ENCODE measurements at places on chromosomes 13 and 19.

DNA sequence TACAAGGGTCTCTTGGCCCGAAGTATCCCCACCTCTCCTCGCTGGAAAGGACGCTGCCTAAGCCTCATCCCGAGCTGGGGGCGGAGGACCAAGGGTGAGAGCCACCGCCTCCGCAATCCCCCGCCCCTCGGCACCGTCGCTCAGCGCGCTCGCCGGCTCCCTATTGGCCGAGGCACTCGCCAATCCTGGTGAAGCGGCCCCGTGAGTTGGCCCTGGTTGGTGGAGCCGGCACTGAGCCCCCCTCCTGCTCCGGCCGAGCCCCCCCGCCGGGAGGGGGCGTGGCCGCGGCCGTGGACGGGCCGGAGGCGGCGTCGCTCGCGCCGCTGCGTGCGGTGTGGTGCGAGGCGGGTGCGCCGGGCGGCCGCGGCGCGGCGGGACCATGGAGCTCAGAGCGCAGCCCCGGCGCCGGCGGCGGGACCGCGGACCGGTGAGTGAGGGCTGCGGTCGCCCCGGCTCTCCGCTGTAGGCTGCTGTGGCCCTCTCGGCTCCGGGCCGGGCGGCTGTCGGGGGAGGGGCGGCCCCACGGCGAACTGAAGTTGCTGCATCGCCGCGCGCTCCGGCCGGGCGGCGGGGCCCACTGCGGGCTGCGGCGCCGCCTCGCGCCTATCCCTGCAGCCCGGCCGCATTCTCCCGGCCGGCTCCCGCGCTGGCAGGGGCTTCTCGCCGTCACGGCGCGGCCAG, at the start of gene WASF3:
Gene WASF3 (plus strand): TSS at position 291 of the 681 bp plus-strand sequence. CDS start 84,588 bp downstream, outside the sequence.
- peak; percentile 18 for DNase-seq

DNA sequence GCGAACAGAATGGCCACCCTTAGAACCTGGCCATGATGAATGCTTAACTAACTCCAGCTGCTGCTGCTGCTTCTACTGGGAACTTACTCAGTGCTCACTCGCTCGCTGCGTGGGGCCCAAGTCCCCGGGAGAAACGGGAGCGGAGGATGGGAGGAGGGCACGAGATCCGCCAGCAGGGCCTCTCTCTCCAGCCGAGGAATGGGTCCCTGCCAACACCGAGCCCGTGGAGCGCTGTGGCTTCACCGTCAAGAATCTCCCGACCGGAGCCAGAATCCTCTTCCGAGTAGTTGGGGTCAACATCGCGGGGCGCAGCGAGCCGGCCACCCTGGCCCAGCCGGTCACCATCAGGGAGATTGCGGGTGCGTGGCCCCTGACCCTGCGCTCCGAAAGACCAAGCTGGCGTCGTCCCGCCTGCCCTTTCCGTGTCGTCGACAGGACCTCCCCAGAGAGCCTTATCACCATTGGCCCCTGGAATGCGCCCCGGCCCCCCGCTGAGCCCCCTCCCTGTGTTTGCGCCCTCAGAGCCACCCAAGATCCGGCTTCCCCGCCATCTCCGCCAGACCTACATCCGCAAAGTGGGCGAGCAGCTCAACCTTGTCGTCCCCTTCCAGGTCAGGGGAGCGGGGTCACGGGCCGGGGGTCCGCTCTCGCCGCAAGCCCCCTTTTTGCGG, 17.8 kb upstream of the EMC10 start:
- no peak for DNase-seq

DNA sequence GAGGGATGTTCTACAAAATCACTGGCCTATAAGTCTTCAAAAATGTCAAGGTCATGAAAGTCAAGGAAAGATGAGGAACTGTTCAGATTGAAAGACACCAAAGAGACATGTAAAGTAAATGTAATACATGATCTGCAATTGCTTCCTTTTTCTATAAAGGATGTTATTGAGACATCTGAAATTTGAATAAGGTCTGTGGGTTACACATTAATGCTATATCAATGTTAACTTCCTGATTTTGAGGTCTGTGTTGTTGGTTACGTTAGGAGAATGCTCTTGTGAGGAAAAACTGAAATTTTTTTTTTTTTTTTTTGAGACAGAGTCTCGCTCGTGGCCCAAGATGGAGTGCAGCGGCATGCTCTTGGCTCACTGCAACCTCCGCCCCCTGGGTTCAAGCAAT, 197.4 kb downstream of the RGCC start:
- DNase-seq: no peak

- no peak for DNase-seq
Measured at GRCh38 chr13:106498158-106498557, 37.3 kb downstream of the EFNB2 start.

GRCh38 chr13:29905845-29906244, 55.4 kb upstream of the UBL3 start:
- DNase-seq: no peak

- DNase-seq: no peak
Measured at GRCh38 chr13:95479731-95480130, 72.8 kb upstream of the CLDN10 start.

DNA sequence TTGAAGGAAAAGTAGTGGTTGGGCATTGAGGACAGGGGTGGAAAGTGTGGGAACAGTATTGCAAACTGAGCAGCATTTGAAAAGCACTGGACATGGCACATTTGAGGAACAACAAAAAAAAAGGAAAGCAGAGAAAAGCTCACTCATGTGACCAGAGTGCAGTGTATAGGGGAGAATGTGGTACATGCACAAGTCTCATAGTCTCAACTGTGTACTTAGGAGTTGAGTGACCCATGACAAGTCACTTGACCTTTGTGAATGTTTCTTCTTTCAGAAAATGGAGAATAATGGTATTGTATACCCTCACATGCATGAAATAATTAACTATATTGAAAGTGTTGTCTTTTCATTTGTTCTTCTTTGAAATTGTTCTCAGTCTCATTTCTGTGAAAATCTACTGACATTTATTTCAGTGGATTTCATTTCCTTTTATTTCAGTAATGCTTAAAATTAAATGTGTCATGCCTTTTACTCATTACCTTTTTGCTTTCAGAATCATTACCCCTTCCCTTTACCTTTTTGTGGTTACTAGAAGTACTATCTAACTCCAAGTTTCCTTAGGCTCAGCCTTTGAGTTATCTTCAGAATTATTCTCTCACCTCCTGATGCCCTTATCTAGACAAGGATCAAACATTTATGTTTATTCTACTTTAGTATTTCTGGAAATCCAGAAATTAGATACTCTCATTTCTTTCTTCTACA, 79.1 kb upstream of the MLNR start:
- DNase-seq: no peak

DNA sequence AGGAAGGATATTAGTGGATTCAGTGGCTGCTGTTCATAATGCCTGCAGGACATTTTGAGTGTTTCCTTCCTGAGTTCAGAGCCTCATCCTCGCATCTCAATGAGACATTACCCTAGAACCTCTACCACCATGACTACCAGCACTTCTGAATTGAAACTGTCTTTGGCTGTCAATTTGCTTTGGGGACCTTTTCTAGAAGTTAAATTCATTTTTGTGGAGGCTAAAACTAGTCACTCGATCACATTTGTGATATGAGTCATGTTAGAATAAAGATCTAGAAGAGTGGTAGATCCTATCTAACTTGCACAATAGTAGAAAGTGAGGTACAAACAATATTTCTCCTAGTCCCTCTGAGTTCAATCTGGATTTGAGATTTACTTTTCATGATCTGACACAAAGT, 124.9 kb downstream of the KCNRG start:
- DNase-seq: no peak

GRCh38 chr19:5882421-5882968, 12.2 kb upstream of the FUT5 start:
- DNase-seq: no peak

DNA sequence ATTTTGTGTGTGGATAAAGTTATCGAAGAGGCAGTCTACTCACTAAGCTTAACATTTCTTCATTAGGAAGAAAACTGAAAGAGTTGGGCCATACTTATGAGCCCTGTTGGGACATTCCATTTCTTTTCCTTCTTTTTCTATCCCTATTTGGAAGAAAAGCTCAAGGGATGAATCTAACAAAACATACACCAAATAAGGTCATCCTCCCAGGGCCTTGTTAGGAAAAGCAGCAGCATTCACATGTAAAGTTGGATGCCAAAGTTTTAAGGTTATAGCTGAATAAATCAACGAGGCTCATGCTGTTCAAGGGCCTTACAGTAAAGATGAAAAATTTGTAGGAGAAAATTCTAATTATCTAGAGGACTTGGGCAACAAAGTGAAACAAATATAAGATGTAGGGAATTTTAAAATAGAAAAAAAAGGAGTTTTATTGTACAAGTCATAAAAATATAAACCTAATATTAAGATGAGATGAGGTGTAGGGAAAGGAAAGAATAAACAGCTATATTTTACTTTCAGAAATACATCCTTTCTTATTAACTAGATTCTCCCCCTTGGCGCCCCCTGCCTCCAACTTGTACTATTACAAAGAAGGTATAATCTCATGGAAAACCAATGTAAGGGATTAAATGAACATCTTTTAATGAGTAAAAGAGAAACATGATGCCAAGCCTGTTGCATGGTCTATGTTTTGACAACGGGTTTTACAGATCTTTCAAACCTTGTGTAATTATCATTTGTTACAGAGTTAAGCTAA, 160.4 kb downstream of the PCDH20 start:
- no peak for DNase-seq

- no peak for DNase-seq
Measured at GRCh38 chr19:42069619-42070351, at the start of gene GRIK5. Gene GRIK5, minus strand, starts transcription at chr19:42070206. Its CDS starts 4,436 bp downstream, at chr19:42065770.

DNA sequence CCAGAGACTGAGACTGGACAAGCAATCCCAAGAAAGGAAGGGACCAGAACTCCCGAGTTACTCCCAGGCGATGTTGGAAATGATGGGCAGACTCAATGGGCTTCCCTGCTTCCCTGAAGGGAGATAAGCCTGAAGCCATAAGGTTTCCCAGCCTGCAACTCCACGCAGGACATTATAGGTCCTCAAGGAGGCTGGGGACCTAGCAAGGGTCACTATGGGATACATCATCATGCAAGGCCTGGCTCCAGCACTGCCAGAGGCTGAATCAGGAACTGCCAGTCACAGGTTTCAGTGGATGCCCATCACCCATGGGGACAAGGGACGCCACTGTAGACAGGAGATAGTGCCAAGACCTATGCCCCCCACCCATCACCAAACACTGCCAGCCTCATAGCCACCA, 338.7 kb downstream of the IRS2 start:
- DNase-seq: no peak

GRCh38 chr13:100608906-100609305, 20.3 kb upstream of the GGACT start:
- DNase-seq: peak; percentile 21

DNA sequence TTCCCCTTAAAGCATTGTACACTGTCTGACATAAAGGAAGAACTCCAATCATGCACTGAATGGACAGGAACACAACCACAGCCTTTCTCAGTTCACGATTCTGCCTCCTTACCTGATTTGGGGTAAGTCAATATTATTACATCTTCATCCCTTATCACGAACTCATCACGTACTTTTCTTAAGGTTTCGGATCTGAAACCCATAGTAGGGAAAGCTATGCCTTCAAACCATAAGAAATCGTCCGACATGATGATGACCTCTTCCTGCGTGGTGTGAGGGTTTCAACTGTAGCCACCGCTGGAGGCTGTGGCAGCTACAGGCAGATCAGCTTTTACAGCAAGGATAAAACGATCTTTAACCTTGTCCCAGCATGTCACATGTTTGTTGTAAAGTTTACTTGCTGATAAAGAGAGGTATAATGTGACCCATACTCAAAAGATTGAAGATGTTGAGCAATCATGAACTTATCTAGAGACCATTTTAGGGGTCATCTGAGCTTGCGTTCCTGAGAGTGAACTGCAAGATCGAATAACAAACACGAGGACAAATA, at the start of gene SULT2A1:
Gene SULT2A1 (minus strand): TSS at position 306 of the 550 bp plus-strand sequence. CDS start 58 bp downstream, at position 248.
- DNase-seq: no peak

DNA sequence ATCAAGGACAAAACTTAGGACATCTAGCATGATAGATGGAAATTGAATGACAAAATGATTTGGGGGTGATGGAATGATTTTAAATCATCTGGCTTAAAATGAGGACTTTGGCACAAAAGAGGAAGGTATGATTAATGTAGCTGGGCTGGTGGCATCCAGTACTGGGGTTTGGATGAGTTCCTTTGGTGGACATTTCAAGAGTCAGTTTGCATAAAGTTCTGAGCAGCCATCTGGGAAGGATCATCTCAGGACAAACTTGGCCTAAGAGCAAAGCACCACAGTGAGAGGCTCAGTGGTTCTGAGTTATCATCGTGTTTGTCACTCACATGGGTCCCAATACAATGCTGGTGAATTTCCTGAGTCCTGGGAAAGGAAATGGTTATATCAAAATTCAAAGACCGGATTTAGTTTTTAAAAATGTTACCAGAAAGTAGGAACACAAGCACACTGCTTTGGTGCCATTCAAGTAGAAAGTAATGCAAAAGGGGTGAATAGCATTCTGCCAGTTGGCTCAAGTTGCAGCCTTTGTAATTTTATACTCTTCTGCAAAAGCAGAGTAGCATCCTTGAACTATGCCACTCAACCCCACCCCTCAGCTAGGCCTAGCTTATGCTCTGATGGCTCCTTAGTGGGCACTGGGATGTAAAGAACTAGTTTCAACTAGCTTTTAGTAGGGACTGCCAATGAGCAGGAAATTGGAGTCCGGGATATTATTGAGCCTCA, 219.0 kb downstream of the COG6 start:
- no peak for DNase-seq

DNA sequence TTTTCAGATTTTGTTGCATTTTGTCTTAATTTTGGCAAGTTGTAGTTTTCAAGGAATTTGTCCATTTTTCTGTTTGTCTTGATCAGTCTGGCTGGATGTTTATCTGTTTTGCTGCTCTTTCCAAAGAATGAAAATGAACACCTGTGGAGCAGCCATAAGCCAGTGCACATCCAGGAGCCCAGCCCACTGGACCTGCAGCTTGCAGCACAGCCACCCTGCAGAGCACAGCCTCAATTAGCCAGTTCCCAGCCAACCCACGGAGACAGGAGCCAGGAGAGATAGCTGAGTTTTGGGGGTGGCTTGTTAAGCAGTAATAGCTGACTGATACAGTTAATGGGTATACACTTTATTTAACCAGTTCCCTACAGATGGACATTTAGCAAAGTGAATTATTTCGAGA, 38.0 kb upstream of the URI1 start:
- DNase-seq: no peak

DNA sequence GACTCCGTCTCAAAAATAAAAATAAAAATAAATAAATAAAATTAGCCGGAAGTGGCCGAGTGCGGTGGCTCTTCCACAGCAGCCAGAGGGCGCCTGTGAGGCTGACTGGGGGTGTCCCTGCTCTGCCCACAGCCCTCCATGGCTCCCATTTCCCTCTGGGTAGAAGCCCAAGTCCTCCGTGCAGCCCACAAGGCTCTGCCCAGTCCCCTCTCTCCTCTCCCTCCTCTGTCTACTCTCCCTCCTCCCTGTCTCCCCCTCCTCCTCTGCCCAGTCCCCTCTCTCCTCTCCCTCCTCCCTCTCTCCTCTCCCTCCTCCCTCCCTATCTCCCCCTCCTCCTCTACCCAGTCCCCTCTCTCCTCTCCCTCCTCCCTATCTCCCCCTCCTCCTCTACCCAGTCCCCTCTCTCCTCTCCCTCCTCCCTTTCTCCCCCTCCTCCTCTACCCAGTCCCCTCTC, 20.4 kb downstream of the MISP start:
- peak; percentile 35 for DNase-seq

- DNase-seq: no peak
Measured at GRCh38 chr13:109249780-109250528, 536.4 kb downstream of the IRS2 start.

- DNase-seq: no peak
Measured at GRCh38 chr19:58401840-58402421, 6.5 kb downstream of the RNF225 start.
